Activated CD4-positive, alpha-beta T cell treated with anti-CD3 and anti-CD28 coated beads, Interleukin-2, amount 10 ng/mL, durations not matched to agents 24 days and 14 days (primary cell): ENCODE measurements at places on chromosomes 4 and X.

DNA sequence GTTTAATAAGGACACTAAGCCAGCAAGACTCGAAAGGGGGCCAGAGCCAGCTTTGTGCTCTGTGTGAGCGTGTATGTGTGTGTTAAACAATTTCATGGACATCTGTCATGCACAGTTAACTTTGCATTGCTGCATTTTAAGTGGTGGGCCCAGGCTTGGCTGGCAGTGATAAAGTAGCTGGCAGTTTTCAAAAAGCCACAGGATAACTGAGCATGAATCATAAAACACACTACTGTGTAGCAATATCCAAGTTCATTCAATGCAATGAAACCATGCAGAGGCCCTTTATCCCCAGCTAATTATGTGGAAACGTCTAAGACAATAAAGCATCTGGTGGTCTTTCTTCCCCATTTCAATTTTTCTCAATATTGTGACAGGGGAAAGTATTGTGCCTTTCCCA lies 132.9 kb downstream of the NKX6-1 start:
- no peak for DNase-seq

- DNase-seq, result peak; percentile 56
Measured at GRCh38 chrX:13397878-13398818, 78.3 kb upstream of the ATXN3L start.

GRCh38 chrX:70605352-70605751 lies 160.7 kb downstream of the DLG3 start:
- DNase-seq, result no peak

DNA sequence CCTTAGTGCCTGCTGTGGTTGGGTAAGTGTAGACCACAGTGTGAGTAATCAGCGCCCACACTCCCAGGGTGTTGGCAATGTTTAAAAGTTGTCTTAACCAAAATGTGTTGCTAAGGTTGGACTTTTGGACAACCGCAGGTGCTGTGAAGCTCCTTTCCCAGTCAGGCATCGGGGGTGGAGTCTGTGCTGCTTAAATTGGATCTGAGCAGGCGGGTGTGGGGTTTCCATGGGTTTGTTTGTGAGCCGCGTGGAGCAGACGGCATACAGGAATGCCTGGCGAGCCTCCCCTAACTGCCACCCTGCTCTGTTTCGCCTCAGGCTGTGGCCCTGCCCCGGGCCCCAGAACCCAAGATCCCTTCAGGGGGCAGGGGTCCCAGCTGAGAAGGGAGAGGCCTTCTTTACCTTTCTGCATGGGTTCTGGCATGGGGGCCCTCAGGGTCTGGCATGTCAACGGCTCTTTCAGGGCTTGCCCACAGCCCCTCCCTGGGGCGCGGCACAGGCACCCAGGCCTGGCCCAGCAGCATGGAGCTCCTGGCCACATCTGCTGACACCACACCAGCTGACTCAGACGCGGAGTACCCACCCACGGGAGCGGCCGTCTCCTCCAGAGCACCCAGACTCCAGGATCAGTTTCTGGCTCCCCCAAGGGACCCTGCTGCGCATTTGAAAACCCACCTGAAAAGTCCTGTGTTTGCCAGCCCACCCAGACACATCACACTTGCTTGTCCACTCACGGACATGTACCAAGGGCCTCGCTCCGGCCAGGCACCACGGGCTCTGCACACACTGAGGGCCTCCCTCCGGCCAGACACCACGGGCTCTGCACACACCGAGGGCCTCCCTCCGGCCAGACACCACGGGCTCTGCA lies 5.1 kb upstream of the SPON2 start:
- no peak for DNase-seq

GRCh38 chr4:21450331-21450730 lies 498.2 kb downstream of the KCNIP4 start:
- DNase-seq, result no peak

GRCh38 chrX:26783512-26784225 lies 567.7 kb downstream of the MAGEB5 start:
- DNase-seq, result peak; percentile 57
